T-cell (primary cell): ENCODE measurements at places on chromosomes 5 and 9.

- DNase-seq = no peak
Measured at GRCh38 chr5:6431214-6432195, 17.2 kb upstream of the UBE2QL1 start.

DNA sequence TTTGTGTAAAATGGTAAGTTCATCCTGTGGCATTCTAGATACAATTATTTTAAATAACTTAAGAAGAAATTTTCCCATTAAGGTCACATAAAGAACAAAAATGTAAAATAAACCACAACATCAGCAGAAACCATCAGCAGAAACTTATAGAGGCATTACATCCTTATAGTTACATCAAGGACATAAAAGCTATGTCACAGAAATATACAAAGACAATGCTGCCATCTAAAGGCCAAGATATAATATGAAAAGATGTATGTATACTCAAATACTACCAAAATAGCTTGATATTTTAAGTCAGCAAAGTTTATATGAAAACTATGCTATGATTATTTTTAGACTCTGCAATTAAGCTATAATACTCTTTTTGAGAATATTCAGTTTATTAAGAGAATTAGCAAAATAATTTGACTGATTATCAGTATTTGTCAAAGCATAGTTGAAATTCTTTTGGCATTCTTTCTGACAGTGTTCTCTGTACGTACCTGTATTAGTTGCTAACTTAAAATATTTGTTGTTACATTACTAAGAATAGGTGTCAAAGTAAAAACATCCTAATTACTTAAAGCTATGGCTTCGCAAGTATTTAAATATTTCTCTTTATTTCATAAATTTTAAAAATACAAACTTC is 36.2 kb downstream of the FBXL17 start:
- DNase-seq = no peak

DNA sequence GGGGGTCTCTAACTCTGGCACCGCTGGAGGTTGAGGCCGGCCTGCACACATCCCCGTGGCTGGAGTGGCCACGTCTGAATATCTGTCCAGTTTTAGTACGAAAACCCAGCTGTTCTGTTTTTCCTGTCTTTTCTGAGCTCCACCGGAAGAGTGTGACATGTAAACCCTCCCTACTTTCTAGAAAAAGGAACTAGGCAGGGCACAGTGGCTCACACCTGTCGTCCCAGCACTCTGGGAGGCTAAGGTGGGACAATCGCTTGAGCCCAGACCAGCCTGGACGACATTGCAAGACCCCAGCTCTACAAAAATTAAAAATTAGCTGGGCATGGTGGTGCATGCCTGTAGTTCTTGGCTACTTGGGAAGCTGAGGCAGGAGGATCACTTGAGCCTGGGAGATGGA is 8.2 kb upstream of the PHYKPL start:
- no peak for DNase-seq

GRCh38 chr5:150589862-150590601 is 50.4 kb upstream of the SYNPO start:
- DNase-seq = no peak

DNA sequence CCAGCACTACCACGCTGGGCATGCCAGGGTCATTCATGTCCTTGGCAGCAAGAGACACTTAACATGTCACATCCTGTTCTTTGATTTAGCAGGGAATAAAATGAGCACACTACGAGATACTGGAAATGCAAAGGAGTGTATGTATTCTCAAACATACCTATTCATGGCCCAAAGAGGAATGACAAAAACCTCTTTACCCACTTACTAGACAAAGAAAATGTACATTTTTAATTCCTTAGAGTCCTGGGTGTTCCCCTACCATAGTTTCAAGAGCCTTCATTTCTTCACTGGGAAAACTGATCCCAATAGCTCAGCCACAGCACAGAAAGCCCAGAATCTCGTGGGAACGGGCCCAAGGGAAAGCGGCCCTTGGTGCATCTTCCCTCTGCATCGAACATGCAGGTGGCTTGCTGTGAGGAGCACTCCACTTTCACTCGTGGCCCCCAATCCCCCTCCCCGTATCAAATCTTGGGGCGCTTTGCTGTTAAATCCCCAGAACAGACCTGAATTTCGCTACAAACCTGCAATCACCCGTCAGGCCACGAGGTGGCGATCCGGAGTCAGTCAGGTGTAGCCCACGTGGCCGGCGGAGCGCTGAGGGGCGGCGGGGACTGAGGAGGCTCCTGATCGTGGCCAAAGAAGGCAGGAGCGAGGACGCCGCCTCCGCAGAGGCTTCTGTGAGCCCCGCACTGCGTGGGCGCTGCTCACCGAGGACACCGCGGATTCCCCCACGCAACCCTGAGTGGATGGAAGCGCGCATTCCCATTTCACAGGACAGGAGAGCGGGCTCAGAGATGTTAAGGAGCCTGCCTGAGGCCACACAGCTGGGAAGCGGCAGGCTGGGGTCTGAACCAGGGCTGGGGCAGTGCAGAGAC is 91.4 kb downstream of the LMX1B start:
- DNase-seq = peak; percentile 73

GRCh38 chr5:139271201-139272027 is 22.1 kb upstream of the MATR3 start:
- no peak for DNase-seq

GRCh38 chr5:79702606-79703380 is 13.2 kb downstream of the CMYA5 start:
- DNase-seq = peak; percentile 23

DNA sequence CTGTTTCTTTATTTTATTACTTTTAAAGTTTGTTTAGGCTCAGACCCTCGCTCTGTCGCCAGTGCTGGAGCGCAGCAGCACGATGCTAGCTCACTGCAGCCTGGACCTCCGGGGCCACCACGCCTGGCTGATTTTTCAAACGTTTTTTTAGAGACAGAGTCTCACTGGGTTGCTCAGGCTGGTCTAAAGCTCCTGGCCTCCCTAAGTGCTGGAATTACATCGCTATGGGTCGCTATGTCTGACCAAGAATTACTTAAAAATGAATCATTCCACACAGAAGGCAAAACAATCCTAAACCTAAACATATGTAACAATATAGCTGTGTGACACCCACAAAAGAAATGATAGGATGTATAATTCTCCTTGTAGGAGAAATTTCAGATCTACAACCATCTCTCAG is 86.9 kb upstream of the SIMC1 start:
- no peak for DNase-seq

GRCh38 chr5:113329981-113330380 is 104.8 kb downstream of the TSSK1B start:
- DNase-seq = no peak

DNA sequence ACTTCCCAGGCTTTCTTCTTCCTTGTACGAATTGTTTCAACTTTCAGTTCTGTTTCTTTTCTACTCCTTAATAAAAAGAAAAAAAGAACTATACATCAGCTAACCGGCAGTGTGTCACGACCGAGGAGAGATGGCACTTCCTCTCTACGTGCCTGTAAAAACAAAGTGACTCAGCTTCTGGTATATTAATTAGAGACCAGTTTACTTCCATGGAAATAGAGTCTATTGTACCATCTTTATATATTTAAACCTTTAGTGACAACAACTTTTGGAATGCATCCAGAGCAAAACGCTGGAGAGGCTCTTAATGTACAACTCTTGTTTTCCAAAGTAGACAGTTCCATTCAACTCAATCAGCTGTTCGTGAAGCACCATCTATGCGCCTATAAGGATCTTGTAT is 94.5 kb upstream of the LIFR start:
- no peak for DNase-seq

GRCh38 chr5:103562453-103563157 is at the start of gene NUDT12:
Gene NUDT12 (minus strand): TSS chr5:103562789. CDS start chr5:103560248, 2,541 bp downstream.
- DNase-seq = peak; percentile 46

GRCh38 chr5:176644294-176644693 is 3.0 kb upstream of the TSPAN17 start:
- no peak for DNase-seq

DNA sequence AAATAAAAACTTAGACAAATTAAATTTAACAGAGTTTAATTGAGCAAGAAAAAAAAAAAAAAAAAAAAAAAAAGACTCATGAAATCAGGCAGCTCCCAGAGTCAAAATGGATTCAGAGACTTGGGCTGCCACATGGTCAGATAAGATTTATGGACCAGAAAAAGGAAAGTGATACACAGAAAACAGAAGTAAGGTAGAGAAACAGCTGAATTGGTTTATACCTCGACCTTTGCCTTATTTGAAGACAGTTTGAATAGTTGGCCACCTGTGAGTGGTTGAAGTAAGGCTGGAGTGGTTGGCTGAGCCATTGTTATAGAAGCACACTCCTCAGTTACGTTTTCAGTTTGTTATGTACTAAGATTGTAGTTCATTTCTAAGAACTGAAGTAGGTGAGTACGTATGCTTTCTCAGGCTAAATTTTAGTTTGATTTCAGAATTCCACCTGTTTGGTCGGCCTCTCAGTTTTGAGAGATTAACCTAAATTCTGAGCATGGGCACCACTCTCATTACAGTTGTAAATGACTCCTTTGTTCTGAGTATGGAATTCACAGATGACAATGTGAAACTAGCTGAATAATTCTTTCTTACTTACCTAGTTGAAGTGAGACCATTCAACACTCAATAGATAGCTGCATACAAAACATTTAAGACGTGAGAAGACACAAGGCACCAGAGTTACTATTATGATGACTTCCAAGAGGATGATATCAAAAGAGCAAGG is 149.0 kb downstream of the AOPEP start:
- DNase-seq = no peak

GRCh38 chr9:113523421-113524141 is 60.1 kb downstream of the RGS3 start:
- DNase-seq = peak; percentile 49

- no peak for DNase-seq
Measured at GRCh38 chr9:27527702-27528075, 1.9 kb downstream of the MOB3B start.

GRCh38 chr9:124291801-124292396 is 34.1 kb downstream of the NEK6 start:
- DNase-seq = no peak

DNA sequence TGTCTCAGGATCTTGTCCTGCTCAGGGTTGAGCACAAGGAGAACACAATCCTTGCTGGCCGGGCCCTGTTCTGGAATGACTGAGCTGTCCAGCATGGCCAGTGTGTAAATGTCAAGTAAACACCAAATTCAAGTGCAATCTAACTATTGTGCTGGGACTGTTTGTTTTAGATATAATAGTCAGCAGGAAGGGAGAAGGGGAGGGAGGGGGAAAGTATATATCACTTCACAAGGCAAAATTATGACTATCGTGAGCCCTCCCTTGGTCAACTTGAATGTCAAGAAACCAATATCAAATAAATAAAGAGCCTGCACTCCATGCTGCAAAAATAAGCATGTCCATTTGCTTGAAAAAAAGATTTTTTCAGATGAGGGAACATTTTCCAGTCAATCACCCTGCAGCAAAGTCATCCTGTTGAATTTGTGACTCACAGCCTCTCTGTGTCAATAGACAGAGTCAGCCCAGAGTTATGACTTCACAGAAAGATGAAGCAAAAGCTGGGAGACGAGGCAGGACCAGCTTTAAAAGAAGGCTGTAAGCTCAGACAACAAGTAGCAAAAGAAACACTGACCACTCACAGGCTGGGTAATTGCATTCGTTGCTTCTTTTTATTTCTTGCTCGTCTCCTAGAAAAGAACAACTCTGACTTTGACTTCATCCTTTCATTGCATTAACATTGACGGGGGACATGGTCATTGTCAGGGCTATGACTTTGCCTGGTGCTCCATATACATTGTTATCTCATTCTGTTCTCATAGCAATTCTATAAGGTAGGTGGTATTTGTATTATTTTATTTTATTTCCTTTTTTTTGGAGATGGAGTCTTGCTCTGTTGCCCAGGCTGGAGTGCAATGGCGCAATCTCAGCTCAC is 15.3 kb upstream of the KLF4 start:
- DNase-seq = no peak

GRCh38 chr5:133919148-133920136 is 49.0 kb downstream of the C5orf15 start:
- DNase-seq = no peak

GRCh38 chr9:12922224-12922866 is 147.5 kb downstream of the LURAP1L start:
- no peak for DNase-seq

GRCh38 chr9:109972026-109972882 is 192.3 kb downstream of the PALM2AKAP2 start:
- DNase-seq = no peak

DNA sequence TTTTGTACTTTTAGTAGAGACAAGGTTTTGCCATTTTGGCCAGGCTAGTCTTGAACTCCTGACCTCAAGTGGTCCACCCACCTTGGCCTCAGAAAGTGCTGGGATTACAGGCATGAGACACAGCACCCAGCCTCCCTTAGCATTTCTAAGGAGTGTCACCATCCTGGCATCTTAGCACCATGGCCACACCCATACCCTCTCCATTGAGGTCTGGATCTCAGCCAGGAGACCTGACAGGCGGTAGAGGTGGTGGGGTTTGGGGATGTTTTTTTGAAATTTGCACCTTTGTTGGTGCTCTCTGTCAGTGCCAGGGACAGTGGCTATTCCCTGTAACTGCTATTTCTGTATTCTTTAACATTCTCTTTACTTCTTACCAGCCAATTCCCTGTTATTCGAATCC is 72.5 kb downstream of the TRIM36 start:
- no peak for DNase-seq

- no peak for DNase-seq
Measured at GRCh38 chr5:54366707-54367106, 56.3 kb upstream of the ARL15 start.

DNA sequence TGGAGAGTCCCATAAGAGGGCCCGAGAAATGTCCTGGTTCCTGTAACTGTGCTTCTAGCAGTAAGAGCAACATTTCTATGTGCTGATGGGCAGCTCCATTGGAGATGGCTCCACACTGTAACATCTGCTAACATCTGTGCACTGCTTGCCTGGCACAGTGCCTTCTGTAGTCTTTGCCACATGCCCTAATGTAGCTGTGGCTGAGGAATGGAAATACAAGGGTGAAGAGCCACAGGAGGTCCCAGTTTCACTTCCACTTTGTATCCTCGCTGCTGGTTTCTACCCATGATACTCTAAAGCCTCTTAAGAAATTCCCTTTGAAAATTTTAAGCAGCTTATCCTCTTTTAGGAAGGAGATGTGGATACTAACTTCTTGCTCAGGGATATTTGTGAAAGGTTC is 97.4 kb downstream of the HOMER1 start:
- no peak for DNase-seq

DNA sequence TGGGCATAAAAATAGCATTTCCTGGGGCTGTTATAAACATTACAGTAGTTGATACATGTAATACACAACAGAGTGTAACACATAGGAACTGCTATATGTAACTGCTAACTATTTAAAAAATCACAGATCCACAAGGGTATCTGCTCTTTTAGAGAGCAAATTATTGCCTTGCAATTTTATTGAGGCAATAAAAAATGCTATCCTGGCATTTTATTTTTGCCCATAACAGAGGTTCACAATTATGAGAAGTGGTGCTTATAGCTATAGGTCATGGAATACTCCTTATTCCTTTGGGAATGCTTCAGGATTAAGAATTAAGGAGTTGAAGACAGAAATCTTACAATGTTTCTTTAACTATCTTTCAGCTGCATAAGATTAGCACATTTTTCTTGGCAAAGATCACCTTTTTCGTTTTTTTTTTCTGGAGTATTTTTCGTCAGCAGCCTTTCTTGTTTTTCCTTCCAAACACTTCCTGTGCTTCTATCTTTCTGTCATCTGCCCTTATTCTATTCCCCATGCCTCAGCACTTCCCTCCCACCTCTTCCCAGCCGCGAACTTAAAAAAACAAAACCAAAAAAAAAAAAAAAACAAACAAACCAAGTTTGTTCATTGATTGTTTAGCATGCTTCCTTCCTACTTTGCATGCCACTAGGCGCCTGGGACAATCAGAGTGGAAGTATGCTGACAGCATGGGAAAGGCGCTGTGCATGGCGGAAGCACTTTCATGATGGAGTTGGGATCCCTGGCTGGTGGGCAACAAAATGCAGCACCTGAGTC is 264.2 kb downstream of the MAST4 start:
- no peak for DNase-seq
